ENCODE measurements at places on chromosomes 4 and X.
A peak's percentile ranks its signal among the peaks of the same experiment; 100 is the strongest.

DNA sequence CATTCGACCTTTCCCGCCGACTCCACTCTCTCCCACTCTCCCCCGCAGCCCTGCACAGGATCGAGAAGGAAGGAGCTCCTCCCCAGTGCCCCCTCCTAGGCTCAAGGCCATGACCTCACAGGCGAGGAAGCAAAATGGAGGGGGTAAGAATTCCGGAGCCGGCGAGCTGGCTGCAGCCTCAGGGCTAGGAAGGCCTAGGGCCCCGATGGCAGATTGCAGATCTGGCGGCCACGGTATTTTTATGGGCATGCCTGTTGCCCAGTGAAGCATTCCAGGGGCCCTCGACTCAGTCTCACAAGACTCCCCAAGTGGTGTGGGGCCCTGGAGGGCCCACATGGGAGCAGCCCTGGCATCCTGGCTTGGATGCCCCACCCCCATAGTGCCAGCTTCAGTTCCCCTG, 942 bp upstream of the L1CAM start:
- peak; percentile 63 for DNase-seq

DNA sequence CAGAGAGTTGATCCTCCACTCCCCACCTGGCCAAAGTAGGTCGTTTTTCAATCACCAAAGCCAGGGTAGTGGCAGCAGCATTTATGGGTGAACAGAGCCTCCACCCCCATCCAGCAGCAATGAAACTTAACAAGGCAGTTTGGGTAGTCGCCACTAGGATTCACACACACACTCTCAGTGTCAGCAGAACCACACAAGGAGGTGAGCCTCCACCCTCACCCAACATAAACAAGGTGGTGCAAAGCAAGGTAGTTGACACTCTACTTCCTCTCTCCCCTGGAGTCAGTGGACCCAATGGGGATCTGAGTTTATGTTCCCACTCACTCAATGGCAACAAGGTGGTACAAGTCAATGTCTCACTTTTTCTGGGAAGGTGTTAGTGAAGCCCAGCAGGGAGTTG, 50.4 kb upstream of the CCDC149 start:
- no peak for DNase-seq

DNA sequence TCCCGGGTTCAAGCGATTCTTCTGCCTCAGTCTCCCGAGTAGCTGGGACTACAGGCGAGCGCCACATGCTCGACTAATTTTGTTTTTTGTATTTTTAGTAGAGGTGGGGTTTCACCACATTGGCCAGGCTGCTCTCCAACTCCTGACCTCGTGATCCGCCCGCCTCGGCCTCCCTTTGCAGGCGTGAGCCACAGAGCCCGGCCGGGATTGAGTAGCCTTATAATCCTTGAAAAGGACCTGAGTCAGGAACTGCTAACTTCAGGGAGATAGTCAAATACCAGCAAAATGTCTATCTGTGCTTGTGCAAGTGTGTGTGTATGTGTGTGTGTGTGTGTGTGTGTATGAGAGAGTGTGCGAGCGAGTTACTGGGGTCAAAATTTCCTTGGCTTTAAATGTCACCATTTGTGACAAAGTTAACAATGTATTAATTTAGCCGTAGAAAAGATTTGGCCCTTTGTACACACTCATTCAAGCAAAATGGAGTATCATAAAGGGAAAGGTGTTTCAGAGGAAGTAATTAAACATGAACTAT, 1.8 kb upstream of the KDM6A start:
- DNase-seq, result no peak

DNA sequence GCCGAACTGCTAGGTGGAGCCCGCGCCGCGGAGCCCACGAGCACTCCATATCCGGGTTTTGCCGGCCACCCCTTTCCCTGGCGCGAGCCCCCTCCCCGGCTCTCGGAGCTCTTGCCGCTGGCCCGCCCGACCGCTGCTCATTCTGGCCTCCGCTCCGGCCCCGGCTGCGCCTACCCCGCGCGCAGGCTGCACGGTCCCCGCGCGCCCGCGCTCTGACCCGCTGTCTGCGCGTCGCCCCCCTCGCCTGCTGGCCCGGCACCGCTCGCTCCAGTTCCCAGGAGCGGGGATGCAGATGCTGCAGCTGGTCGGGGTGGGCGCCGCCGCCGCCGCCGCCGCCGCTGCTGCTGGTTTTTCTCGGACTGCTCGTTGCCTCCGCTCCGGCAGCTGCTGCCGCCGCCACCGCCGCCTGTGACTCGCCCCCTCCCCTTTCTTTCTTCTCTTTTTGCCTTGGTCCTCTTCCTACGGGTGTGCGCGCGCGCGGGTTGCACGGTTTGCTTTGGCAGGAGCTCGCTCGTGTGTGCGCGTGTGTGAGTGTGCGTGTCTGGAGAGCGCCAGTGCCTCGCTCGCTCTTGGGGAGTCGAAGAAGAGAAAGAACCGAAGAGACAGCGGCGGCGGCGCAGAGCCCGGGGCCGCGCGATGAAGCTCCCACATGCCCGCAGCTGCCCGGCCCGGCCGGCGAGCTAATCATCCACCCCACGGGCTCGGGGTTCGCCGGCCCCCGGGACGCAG, at the start of gene ADGRL3:
ADGRL3 (plus strand) TSS at position 140 of the 729 bp plus-strand sequence.
- DNase-seq, result peak; percentile 93

DNA sequence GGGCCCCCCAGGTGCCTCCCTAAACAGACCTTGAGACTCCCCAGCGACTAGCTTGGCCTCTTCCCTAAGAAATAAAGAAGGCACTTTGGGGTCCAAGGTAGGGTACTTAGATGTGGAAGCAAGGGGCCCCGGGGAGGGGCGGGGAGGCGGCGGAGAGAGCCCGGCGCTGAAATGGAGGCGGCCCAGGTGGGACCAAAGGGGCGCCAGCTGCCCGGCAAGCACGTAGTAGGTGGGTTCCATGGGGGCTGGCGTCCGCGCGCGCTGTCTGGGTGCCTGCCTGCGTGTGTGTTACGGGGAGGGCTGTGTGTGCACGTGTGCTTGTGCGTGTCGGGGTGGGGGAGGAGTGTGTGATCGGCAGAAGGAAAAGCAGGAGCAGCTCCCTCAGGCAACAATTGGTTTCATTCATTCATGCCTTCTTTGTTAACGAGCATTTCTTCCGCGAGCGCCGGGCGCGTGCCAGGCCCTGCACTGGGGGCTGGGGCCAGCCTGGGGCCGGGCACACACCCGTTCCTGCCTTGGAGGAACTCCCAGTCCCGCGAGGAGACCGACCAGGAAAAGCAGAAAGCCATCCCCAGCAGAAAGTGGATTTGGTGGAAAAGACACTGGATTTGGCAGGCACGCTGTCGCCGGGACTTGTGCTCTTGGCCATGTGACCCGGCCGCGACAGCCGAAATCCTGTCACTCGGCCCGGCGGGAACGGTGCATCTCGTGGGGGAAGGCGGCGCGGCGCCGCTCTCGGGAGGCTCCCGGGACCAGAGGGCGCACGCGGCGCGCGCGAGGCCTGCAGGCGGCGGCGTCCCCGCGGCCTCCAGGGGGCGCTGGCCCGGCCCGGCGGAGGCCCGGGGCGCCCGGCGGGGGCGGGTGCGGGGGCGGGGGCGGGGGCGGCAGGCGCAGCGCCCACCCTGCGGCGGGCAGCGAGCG, 3.3 kb upstream of the DUSP9 start:
- peak; percentile 22 for DNase-seq
